Choroid plexus epithelial cell (primary cell): ENCODE measurements at places on chromosomes 4 and X.

- peak; percentile 6 for DNase-seq
Observed at GRCh38 chrX:104419211-104419610, 146.8 kb upstream of the IL1RAPL2 start.

DNA sequence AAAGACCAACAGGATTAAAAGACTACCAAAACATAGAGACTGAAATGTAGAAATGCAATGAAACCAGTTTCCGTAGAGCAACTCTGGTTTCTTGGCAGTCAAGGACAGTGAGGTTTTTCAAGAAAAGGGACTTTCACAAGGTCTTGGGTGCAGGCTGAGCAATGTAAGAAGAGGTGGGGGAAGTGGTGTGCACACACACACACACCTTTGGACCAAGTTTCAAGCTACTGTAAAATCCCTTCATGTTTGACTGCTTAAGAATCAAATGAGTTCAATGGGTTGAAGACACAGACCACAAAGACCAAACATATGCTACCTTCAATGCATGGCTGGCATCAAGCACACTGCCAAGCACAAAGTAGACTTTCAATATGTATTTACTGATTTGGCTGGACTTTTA, 17.8 kb upstream of the MCF2 start:
- no peak for DNase-seq

DNA sequence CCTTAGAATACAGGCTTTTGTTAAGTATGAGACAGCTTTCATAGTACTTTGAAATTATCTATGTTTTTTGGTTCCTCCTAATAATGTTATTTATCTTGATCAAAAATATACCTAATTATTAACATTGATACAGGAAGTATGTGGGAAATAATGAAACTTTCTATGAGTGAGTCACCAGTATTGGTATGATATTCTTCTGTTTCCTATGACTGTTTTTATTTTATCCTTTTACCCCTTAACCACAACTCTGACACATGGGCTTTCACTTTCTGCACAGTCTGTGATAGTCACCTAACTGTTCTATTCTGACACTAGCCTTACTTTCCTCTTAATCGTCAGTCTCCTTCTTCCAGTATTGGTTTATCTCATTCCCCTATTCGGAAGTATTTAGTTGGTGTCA, 4.7 kb downstream of the THAP9 start:
- DNase-seq: peak; percentile 71

GRCh38 chrX:53631156-53631555, 55.4 kb downstream of the HUWE1 start:
- DNase-seq: peak; percentile 34

DNA sequence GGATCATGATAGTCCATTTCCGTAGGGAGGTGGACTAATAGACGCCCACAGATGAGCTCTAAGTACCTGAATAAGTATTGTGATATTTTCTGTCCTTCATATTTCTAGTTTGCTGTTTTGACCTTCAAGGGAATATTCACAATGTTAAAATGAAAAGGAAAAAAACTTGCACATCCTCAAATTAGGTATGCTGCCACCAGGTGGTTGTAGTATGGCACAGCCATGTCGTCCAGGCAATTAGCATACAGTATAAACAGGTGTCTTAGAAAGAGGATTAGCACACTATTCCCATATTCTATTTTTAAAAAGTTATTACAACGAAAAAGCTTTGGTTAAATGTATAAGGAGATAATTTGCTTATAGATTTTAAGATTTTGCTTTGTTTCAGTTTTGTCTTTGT, 802.0 kb downstream of the RPA4 start:
- peak; percentile 69 for DNase-seq

- no peak for DNase-seq
Observed at GRCh38 chr4:163663454-163664225, 169.2 kb downstream of the TMA16 start.

GRCh38 chr4:11904117-11904535, 475.4 kb upstream of the HS3ST1 start:
- DNase-seq: no peak

GRCh38 chr4:183288955-183289354, 31.1 kb downstream of the CLDN22 start:
- DNase-seq: no peak

DNA sequence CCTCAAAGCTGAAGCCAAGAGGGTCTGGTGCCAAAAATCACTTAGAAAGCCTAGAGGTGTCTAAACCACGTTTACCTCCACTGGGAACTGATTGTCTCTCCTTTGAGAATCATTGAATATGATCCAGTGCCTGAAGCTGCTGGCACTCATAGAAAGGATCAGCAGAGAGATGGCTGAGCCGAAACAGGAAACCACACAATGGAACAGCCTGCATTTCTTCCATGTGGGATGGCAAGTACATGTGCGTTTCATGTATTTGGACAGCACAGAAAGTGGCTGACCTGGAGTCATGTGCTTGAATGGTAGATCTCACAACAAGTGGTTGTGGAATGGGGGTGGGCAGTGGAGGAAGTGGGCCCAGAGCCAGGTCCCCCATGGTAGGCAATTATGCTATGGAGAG, 533.7 kb downstream of the INPP4B start:
- no peak for DNase-seq

- no peak for DNase-seq
Observed at GRCh38 chr4:79267671-79268070, 58.2 kb downstream of the NAA11 start.

- DNase-seq: peak; percentile 78
Observed at GRCh38 chr4:170853422-170854021, 763.8 kb upstream of the AADAT start.

GRCh38 chrX:109889289-109890006, 113.5 kb upstream of the TMEM164 start:
- DNase-seq: peak; percentile 52

- peak; percentile 64 for DNase-seq
Observed at GRCh38 chr4:53711926-53712325, 120.6 kb upstream of the LNX1 start.

- DNase-seq: peak; percentile 81
Observed at GRCh38 chr4:39539089-39539611, 11.9 kb upstream of the UGDH start.
